ENCODE measurements at places on chromosomes 13 and 19. TPM values are rescaled to one million over a fixed set of nuclear protein-coding genes. Genes with fewer than 3 reads are reported as not detected.

WDR87 gene
- total RNA-seq: not detected

SYNGR4 gene
- total RNA-seq: not detected

RGL3 gene
- total RNA-seq: 1.7 TPM

ANKLE1 gene
- total RNA-seq: 3.1 TPM

CALR gene
- total RNA-seq: 1,636 TPM

CPB2 gene
- not detected for total RNA-seq

TUBB4A gene
- total RNA-seq: not detected

EXOC3L2 gene
- 0.66 TPM for total RNA-seq

GFY gene
- not detected for total RNA-seq

FPR1 gene
- not detected for total RNA-seq

CYP4F2 gene
- not detected for total RNA-seq

KLF1 gene
- not detected for total RNA-seq

ZNF616 gene
- 8.7 TPM for total RNA-seq

PALM3 gene
- 0.31 TPM for total RNA-seq

ZNF888 gene
- total RNA-seq: 2.9 TPM

KPTN gene
- 15.5 TPM for total RNA-seq

ZNF577 gene
- 3.2 TPM for total RNA-seq

KLK15 gene
- total RNA-seq: not detected

DAPK3 gene
- total RNA-seq: 170 TPM

GRIK5 gene
- total RNA-seq: 2.2 TPM

TNFSF11 gene
- total RNA-seq: not detected

SGCG gene
- not detected for total RNA-seq

PBX4 gene
- total RNA-seq: not detected

MYH14 gene
- 0.13 TPM for total RNA-seq

KIR2DL3 gene
- total RNA-seq: not detected

ATP4A gene
- not detected for total RNA-seq

POGLUT2 gene
- 22.5 TPM for total RNA-seq

CAPNS1 gene
- 722 TPM for total RNA-seq

NECTIN2 gene
- 211 TPM for total RNA-seq

C13orf42 gene
- not detected for total RNA-seq

ZNF844 gene
- 3.8 TPM for total RNA-seq

ACTMAP gene
- total RNA-seq: 9.1 TPM

ICAM5 gene
- total RNA-seq: not detected

ZNF491 gene
- total RNA-seq: 0.85 TPM

TSSK6 gene
- total RNA-seq: 0.35 TPM

GGACT gene
- total RNA-seq: 6.5 TPM

CRYL1 gene
- 13.9 TPM for total RNA-seq

ZNF835 gene
- total RNA-seq: not detected

DOCK6 gene
- total RNA-seq: 353 TPM

MISP gene
- not detected for total RNA-seq

UFM1 gene
- total RNA-seq: 51.5 TPM
